ENCODE measurements at places on chromosomes 4 and X.
A peak's percentile ranks its signal among the peaks of the same experiment; 100 is the strongest.

DNA sequence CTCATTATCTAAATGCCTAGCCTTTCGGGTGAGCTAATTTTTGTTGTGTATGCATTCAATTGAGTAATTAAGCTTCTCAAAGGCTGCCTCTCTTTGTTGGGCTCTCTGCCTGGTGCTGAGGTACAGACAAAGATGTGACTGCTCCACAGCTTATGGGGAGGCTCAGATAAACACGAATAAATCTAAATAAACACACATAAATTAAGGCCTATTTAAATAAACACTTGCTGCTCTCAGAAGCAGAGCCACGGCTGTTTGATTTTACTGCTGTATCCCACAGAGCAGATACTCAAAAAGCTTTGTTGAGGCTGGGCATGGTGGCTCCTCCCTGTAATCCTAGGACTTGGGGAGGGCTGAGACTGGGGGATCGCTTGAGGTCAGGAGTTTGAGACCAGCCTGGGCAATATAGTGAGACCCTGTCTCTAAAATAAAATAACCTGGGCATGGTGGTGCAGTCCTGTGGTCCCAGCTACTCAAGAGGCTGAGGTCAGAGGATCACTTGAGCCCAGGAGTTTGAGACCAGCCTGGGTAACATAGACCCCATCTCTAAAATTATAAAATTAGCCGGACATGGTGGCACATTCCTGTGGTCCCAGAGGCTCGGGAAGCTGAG, 8.4 kb upstream of the CD99 start:
- DNase-seq, result no peak

- peak; percentile 95 for DNase-seq
These were observed at the start of gene ATP10D for GRCh38 chr4:47485047-47485692. Gene ATP10D (plus strand): TSS chr4:47485275. CDS start chr4:47512541, 27,266 bp downstream.

GRCh38 chr4:30616942-30617646, 103.1 kb upstream of the PCDH7 start:
- DNase-seq, result no peak

- no peak for DNase-seq
These were observed 158.0 kb downstream of the KCNIP4 start for GRCh38 chr4:21790438-21791029.

GRCh38 chr4:72918362-72918761, 151.2 kb downstream of the COX18 start:
- DNase-seq, result no peak

Measured in ovary (tissue), 10 donors.